ENCODE measurements at places on chromosomes 2 and 18.

GRCh38 chr2:45623098-45623497, 12.0 kb upstream of the SRBD1 start:
- DNase-seq, result no peak

DNA sequence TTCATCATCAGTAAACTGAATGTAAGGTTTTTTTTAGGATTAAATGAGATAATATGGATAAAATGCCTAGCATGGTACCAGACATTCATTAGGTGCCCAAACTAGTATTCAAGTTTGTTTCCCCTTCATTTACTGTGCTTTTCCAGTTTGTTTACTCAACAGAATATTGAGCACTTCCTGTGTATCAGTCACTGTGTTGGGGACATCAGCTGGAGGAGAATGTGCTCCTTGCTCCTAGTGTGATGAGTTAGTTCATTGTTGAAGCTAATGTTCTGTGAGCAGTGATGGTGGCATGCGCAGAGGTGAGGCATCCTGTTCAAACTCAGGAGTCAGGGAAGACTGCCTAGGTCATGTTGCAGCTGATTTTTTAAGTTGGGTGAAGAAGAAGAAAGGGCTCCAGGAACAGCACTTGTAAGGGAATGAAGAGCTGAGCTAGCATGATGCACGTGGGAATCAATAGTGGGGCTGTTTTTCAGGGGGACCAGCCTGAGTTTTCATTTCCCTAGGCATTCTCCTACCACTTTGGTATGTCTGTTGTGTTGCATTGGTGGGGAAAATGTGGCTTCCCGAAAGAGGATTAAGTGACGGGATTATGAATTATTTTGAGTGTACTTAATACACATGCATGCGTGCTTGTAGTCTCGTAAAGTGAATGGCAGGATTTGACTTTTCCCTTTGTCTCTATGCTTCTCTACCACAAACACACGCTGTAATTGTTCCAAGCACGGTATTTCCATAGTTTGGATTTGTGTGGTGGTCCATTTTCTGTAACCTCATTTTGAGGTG, 23.7 kb downstream of the TTLL4 start:
- DNase-seq, result no peak

DNA sequence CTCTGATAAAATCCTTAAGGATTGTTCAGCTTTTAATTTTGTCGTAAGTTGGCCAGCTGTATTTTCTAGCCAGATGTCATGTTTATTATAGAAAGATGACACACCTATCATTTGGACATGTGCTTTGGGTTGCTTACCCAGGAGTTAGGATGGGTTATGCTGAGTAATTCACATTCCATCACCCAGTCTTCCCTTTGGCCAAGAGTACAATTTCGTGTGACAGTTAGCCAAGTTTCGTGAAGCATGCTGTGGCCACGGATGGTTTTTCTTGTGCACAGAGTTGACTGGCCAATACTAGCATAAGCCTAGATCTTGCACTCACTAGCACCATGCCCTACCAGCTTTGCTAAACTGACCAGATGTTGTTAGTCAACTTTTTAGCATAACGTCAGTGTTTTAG, 5.8 kb downstream of the MAPRE3 start:
- DNase-seq, result no peak

GRCh38 chr2:17780546-17780945, 26.6 kb downstream of the GEN1 start:
- DNase-seq, result no peak

DNA sequence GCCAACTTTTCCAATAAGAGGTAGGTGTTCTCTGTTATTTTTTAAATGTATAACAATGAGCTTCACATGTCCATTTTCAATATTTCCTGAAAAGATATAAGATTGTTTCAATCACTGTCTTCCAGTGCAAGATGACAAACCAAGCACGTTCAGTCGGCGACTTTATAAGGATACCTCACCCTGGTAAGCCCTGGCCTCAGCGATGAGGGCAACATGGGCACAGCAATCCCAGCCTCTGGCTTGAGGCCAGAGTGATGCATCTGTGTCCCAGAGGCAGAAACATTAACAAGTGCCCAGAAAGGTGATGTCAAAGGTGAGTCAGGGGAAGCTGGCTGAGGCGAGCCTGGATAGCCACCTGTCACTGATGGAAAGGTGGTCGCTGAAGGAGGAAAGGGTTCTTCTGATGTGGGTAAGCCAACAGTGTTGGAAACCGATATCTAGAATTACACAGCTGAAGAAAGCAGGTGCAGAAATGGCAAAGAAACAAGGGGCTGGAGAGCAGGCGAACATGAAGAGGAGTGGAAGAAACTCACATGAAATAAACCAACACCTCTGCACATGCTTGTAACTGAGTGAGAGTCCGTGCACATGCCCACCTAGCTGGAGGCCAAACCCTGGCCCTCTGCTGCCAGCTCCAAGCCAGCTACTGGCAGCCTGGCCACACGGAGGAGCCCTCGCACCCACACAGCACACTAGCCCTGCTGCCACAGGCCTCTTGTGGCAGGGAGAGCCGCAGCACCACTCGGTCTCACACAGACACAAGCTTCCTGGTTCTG, 65.5 kb downstream of the FBXO15 start:
- peak; percentile 59 for DNase-seq

DNA sequence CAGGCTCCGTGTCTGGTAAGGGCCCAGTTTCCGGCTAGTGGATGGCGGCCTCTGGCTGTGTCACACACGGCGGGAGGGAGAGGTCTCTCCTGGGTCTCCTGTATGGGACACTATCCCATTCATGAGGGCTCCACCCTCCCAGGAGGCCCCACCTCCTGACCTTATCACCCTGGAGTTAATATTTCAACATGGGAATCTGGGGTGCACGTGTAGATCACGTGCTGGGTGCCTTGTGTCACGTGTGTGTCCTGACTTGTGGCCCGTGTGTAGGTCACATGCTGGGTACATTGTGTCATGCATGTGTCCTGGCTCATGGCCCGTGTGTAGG, 9.9 kb downstream of the NEU4 start:
- DNase-seq, result no peak

- DNase-seq, result no peak
Observed at GRCh38 chr2:85385746-85386145, 24.4 kb downstream of the CAPG start.

DNA sequence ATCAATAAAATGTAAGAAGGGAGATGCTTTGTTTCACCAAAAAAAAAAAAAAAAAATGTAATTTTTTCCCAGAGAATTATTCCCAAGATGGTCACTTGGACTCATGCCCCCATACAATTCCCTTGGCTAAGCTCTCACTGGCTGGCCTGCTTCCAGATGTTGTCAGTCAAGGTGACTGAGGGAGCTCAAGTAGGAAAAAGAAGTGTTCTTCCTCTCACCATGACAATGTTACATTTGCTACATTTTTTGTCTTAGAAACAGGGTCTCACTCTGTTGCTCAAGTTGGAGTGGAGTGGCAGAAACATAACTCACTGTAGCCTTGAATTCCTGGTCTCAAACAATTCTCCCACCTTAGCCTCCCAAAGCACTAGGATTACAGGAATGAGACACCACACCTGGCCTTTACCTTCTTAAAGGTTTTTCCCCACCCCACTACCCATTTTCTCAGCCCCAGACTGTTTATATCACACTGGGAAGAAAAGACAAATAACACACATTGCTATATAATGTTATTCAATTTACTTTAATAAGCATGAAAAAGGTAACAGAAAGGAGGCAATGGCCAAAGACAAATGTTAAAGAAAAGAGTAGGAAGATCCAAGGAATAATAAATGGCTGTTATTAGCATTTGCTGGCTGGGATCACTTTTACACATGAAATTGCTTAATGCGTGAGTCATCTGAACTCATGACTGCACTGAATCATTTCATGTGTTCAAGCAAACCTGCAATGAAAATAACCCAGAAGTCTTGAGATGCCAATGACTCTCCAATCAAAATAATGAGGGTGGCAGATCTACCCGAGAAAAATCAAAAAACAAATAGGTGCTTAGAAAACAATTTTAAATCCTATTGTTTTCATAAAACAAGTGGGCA, 45.2 kb downstream of the ACVR1 start:
- no peak for DNase-seq

DNA sequence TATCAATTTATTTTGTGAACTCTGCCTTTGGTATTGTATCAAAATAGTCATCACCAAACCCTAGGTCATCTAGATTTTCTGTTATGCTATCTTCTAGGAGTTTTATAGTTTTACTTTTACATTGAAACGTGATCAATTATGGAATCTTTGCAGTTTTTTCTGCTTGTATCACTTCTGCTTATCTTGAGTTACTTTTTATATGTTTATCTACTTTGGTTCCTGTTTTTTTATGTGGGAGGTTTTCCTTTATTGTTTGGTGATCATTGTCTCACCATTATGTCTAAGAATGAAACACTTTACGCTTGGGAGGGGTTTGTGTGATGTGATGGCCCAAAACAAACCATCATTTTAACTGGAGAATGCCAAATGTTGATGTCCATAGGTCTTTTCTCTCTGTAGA, 261.2 kb downstream of the SPAG16 start:
- DNase-seq, result no peak

GRCh38 chr2:145137211-145137610, 617.3 kb upstream of the ZEB2 start:
- DNase-seq, result no peak

- no peak for DNase-seq
Observed at GRCh38 chr2:84838434-84839145, 42.3 kb downstream of the TRABD2A start.

- DNase-seq, result no peak
Observed at GRCh38 chr2:43478412-43479086, 117.3 kb downstream of the THADA start.

DNA sequence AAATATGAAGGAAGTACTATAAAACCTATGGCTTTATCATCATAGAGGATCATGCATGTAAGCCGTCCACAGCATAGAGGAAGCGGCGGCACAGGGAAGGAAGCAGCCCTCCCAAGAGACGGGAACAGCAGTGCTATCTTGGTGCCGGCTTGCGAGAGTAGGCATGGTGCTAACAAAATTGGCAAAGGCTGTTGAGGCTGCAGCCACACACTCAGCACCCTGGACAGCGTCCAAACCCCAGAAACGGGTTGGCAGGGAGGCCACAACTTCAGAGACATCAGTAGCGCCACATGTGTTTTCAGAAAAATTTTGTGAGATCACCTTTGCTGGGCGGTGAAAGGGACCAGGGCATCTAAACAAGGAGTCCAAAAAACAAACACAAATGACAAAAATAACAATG, 37.7 kb downstream of the NETO1 start:
- no peak for DNase-seq

GRCh38 chr2:26892133-26892532, 44.2 kb downstream of the DPYSL5 start:
- DNase-seq, result no peak

DNA sequence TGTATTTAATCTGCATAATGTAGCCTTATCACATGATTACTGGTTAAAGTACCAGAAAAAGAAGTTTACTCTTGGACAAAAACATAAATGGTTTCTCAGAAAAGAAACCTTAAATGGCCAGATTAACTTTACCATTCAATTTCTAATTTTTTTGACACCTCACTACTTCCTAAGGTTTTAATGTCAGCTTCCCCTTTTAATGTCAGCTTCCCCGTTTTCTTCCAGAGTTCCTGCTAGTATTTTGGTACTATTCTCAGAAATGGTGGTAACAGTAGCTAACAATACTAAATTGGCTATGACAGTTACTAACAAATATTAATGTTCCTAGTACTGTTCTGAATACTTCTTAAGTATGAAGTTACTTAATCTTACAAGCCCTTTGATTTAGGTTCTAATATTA, 22.4 kb upstream of the SLC8A1 start:
- no peak for DNase-seq

- no peak for DNase-seq
Observed at GRCh38 chr2:72026819-72027425, 120.7 kb downstream of the CYP26B1 start.

DNA sequence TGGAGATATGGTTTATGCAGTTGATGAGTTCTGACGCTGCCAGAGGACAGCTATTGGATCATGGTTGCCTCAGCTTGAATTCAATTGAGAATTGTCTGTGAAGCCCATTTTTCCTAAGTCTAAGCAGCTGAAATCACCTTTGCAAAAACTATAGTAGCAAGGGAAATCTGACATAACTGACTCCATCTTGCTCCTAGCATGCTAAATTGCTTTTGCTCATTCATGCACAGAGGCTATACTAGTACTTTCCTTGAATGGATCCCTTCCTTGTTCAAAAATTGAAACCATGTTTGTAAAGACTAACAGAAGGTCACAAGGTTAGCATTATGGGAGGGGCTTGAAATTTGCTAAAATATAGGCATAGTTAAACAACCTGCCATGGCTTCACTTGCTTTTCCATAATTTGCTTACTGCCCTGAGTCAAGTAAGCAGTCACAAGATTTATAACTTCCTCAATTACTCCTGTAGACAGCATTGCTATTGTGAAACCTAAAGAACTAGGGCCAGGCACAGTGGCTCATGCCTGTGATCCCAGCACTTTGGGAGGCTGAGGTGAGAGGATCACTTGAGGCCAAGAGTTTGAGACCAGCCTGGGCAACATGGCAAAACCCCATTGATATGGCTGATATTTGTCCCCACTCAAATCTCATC, 41.2 kb downstream of the CHRNA1 start:
- no peak for DNase-seq

DNA sequence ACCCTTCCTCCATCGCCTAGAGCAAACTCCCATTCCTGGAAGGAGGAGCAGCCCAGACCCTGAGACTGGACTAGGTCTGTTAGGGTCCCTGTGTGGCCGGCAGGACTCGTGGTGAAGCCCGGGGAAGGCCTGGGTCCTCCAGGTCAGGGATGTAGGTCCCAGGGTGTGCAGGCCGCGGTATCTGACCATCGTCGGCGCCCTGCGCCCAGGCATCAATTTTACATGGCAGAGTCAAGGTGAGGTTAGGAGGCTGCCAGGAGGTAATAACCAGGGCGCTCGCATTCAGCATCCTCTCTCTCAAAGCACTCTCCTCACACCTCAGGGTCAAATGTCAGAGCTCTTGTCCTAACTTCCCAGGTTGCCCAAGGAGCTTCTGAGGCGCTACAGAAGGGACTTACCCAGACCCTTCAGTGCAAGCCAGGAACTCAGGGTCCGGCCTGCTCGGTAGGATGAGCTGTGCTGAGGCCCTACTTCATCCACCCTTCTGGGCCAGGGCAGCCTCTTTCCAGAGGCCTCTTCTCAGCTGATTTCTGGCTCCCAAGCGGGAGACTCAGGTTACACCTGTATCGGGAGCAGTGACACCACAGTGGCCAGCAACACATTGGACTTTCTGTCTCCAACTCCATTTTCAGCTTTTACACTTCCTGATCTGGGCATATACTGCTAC, 628 bp downstream of the SH2D6 start:
- no peak for DNase-seq

GRCh38 chr18:12056034-12056883, 37.4 kb upstream of the ANKRD62 start:
- no peak for DNase-seq

DNA sequence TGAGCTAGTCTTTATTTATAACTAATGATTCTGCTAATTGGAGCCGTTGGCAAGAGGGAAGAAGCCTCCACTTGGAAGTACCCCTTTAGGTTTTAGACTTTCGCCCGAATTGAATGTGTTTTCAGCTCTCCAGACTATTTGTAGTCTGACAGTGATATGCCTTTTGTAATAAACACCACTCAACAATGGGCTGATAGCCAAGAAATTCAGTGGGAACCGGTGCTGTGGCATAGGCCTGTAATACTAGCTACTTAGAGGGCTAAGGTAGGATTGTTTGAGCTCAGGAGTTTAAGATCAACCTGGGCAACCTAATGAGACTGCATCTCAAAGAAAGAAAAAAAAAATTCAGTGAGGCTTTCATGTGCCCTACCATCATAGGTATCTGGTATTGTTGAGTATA, 13.6 kb upstream of the ZSCAN30 start:
- DNase-seq, result no peak

- DNase-seq, result no peak
Observed at GRCh38 chr2:26144031-26144430, 28.9 kb upstream of the GAREM2 start.
